Glutamatergic neuron (in vitro differentiated cells): ENCODE measurements at places on chromosomes 11 and 22. TPM values are rescaled to one million over a fixed set of nuclear protein-coding genes. Genes with fewer than 3 reads are reported as not detected.

ALKBH3 gene
- total RNA-seq: 30.4 TPM

GRCh38 chr11:19868871-19869270, 156.2 kb downstream of the NAV2 start:
- DNase-seq: no peak

DNA sequence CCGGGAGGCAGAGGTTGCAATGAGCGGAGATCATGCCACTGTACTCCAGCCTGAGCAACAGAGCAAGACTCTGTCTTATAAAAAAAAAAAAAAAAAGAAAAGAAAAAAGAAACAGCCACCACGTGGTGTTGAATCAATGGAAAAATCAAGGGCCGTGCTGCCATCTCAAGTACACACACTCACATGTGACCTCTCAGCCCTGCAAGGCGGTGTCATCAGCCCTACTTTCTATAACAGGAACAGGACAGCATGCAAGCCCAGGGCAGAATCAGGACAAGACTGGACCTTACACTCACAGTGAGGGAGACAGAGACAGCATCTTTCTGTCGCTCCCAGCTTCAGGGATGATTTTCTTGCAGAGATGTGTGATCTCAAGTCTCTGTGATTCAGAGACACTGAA, 179.6 kb downstream of the MPPED1 start:
- no peak for DNase-seq

- no peak for DNase-seq
These were observed 115.4 kb upstream of the NAV2 start for GRCh38 chr11:19597206-19597605.

- no peak for DNase-seq
These were observed 92.0 kb downstream of the PPP6R3 start for GRCh38 chr11:68552542-68552941.

- DNase-seq: no peak
These were observed 23.1 kb downstream of the CSF2RB start for GRCh38 chr22:36936362-36937116.

SLC25A17 gene
- 18.3 TPM for total RNA-seq

MAFF gene
- 1.8 TPM for total RNA-seq

CNIH2 gene
- 61.3 TPM for total RNA-seq

GRCh38 chr22:39567135-39567946, 3.2 kb upstream of the CACNA1I start:
- no peak for DNase-seq

GRCh38 chr11:133570376-133570775, 38.1 kb upstream of the OPCML start:
- no peak for DNase-seq

- DNase-seq: no peak
These were observed 3.0 kb downstream of the TMEM218 start for GRCh38 chr11:125108469-125108868.

DNA sequence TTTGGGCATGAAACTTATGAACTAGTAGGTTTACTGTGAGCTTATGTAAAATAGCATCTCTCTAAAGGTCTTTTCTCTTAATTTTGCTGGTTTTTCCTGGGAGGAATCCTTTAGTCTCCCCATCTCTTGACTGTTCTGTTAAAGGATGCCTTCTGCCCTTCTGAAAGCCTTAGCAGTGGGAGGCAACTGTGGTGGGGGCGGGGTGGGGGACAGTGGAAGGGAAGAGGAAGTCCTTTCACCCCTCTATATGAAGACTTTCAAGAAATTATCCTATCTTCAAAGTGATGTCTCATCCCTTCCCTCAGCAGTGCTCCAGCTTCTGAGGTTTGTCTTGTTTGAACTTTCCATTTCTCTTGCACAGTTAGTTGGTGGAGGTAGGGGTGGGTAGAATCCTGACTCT, 73.1 kb downstream of the ELP4 start:
- no peak for DNase-seq

UBQLNL gene
- not detected for total RNA-seq

OR6T1 gene
- not detected for total RNA-seq

MAPK8IP2 gene
- 143 TPM for total RNA-seq

GRCh38 chr11:134270250-134270714, 5.9 kb upstream of the GLB1L3 start:
- no peak for DNase-seq

DNA sequence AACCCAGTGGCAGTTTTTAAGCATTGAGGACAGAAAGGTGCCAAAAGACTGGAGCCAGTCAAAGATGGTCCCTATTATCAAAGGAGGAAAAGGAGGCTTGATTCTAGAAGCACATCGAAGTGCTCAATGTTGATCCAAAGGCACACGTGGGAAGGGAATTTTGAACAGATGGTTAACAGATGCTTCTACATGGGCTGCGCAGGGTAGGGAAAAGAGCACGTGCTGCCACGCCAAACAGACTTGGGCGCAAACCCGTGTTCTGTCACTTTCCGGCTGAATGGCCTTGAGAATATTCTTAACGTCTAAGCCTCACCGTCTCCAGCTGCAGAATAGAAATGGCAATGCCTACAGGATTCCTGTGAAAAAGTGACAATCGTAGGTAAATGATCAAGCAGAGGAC, 217.9 kb upstream of the MTNR1B start:
- no peak for DNase-seq

DNA sequence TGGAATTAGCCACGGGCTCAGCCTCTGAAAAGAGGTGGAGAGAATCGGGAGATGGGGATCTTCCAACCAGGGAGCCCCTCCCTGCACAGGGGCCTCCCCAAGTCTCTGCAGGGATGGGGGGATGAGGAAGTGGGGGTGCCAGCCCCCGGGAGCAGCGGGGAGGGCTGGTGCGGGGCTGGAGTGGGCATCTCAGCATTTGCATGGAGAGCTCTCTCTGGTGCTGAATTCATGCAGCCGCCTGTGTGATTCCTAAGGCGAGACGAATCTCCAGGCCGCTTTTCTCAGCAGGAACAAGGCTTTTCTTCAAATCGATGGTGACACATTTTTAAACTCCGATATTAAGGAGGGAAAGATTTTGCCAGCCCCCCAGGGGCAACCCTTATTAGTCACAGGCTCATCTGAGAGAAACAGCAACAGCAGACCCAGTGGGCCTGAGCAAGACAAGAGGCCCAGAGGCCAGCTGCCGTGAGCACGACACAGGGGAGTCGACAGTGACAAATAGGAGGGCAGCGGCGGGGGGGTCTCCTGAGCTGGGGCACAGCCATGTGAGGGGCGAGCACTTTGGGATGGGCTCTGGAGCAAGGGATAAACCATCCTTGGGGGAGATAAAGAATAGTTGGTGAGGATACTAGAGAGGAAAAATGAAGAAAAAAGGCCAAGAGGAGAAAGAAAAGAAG, 29.0 kb downstream of the MACROD1 start:
- peak; percentile 10 for DNase-seq

- DNase-seq: peak; percentile 56
These were observed 95.3 kb downstream of the NTM start for GRCh38 chr11:131465746-131466145.

KLHL35 gene
- 41.4 TPM for total RNA-seq

FREY1 gene
- total RNA-seq: 0.78 TPM

CAVIN3 gene
- total RNA-seq: 5.9 TPM

OR51I1 gene
- total RNA-seq: not detected

GRCh38 chr22:48781391-48781790, 1046.3 kb downstream of the BRD1 start:
- DNase-seq: no peak

DNA sequence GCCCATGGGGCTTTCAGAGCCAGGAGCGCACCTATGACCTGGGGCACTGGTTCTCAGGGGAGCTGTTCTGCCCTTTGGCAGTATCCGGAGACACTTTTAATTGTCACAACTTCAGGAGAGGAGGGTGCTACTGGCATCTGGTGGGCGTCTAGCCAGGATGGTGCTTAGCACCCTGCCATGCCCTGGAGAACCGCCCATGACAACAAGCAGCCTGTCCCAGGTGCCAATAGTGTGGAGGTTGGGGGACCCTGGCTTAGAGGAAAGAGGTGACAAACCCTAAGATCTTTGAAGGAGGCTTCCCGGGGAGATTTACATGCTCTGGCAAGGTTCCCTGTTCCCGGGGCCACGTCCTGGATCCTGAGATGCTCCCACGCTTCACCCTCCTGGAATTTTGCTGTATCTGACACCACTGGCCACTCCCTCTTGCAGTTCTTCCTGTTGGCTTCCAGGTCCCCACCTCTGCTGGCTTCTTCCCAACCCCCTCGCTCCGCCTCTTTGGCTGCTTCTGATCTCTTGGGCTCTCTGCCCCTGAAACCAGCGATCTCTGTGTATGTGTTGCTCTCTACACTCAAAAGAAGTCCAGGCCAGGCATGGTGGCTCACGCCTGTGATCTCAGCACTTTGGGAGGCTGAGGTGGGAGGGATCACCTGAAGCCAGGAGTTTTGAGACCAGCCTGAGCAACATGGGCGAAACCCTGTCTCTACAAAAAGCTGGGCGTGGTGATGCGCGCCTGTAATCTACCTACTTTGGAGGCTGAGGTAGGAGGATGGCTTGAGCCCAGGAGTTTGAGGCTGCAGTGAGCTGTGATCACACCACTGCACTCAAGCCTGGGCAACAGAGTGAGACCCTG, 31.1 kb downstream of the FADS3 start:
- no peak for DNase-seq

GRCh38 chr11:23765682-23766252, 731.1 kb upstream of the LUZP2 start:
- no peak for DNase-seq

GRCh38 chr11:126438691-126439090, 83.2 kb downstream of the ST3GAL4 start:
- DNase-seq: no peak

DNA sequence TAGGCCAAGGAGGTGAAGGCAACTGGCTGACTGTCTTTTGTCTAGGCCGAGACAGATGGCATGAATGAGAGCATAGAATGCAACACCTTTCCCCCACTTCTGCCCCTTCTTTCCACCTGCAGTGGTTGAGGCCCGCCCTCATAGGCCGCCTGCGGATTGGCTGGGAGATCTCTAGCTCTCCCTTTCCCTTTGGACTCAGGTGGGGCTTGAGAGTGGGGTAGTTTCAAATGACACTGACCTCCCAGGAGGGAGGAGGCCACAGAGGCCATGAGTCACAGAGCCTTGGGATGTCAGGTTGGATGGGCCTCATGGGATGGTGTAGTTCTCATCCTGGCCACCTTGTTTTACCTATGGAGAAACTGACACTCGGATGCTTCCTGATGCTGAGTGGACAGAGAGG, 9.1 kb downstream of the MICAL2 start:
- DNase-seq: no peak

DNA sequence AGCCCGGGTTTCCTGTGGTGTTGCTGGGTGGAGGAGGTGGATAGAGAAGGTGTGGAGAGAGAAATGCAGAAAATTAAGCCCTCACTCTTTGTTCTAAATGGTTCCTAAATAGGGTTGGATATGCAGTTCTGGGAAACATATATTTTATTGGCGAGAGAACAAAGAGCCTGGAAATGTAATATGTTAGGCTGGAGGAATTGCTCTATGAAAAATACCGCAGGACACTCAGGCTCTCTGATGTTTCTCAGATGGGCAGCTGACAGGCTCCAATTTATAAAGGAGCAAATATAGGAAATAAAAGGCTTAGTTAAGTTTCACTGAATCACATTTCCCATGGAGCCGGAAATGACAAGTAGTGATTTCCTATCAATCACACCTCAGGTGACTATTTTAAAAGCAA, 428.0 kb downstream of the TMEM135 start:
- no peak for DNase-seq

DNA sequence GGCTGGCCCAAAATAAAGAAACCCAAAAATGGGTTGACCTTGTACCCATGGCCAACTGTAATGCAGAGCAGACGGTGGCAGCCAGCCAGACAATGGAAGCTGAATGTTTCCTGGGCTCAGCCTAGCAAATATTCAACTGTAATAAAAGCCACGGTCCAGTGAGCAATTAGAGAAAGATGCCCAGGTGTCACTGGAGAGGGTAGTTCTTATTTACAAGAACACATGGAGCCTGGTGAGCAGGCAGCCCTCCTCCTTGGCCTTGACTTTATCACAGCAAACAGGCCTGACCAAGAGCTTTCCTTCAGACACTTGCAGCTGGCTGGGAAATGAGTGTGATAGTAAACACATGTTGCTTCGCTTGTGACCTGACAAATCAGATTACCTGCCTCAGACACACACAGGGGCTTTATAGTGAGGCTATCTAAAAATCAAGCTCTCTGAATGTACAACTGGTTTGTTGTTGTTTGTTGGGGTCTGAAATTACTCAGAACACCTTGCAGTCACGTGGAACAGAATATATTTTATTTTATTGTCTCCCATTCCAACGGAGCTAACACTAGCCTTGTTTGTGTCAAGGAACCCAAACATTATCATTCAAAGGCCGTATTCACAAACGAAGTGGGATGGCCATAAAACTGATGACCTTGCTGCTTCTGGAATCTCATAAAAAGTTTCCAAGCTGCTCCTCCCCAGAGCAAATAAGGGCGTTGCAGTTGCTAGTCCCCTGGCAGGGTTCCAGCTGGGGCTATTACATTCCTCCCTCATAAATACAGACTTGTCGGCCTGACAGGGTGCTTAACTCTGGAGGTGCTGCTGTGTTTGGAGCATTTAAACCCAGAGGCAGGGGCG, 161.1 kb downstream of the BBOX1 start:
- no peak for DNase-seq

- DNase-seq: no peak
These were observed 119.7 kb upstream of the CD82 start for GRCh38 chr11:44445500-44446365.

DNA sequence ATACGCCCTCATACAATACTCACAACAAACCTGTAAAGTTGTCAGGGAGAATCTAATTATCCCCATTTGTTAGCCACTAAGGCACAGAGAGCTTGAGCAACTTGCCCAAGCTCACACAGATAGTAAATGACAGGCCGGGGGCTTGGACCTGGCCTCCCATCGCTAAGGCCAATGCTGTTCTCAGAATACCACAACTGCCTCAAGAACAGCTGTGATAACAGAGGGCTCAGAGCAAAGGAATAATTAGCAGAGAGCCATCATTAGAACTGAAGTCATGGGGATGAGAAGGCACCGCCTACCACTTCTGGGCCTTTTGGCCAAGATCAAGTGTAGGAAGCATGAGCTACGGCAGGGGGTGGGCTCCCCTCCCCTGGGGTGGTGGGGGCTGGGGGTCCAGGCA, 98.6 kb downstream of the FEZ1 start:
- no peak for DNase-seq

CD3E gene
- not detected for total RNA-seq

DNA sequence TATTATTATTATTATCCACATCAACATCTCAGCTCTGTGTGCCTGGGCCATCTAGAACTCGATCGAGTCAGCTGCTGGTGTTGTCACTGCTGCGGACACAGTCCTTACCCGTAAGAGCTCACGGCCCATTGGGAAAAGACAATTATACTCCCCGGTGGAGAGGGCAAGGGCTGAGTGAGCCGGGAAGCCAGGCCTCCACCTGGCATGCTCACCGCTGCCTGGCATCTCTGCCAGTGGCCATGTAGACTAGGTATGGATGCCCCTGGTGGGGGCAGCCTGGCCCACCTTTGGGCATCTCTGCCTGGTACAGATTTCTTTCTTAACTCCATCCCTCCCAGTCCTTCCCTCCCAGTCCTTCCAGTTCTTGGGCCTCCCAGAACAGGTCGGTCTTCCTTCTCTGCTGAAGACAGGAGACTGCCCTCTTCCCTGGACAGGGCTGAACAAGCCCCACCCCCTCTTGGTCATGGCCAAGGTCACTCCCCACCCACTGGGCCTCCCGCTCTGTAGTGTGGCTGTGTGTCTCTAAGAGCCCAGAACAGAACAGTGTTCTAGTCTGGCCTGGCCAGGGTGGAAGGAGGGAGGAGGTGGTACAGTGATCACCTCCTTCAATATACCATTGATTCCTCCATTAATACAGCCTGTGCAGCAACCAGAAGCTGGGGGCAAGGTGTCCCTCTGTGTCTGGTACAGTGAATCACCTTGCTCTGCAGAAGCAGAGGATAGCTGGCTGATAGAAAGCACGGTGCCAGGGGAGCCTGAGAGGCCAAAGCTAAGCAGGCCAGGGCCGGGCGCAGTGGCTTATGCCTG, 57.7 kb downstream of the FLRT1 start:
- no peak for DNase-seq

- DNase-seq: no peak
These were observed 19.2 kb downstream of the DTX4 start for GRCh38 chr11:59191095-59191494.
